ENCODE measurements at places on chromosomes 7 and 10.

GRCh38 chr10:131311661-131312477 is at the start of gene TCERG1L:
TCERG1L (minus strand) TSS chr10:131311721; CDS start chr10:131311635, 86 bp downstream.
- DNase-seq: no peak

GRCh38 chr7:142711746-142712616 is 37.3 kb upstream of the PRSS1 start:
- DNase-seq: no peak

DNA sequence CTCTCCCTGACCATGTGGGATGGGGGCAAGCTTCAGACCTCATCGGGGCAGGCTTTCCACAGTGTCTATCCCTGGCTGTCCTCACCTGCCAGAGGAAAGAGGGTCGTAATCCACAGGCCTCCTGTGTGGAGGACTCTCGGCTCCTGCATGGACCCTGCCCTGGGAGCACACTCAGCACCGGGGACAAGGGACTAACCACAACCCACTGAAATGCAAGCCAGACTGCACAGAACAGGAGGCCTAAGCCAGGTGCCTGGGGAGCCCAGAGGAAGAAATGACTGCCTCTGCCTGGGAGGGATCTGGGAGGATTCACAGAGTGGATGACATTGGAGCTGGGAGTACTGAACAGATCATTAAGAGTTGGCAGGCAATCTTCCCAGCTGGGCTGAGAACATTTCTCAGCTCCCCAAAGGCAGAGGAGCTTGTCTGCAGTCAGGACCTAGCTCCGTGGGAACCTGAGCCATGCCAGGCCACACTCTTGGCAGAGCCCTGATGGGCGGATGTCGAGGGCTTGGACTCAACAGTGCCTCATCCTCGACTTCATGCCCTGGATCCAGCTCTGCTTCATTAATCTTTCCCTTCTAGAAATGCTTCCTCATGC is 213.4 kb downstream of the USP6NL start:
- no peak for DNase-seq

- DNase-seq: no peak
Observed at GRCh38 chr10:131784363-131785120, 116.3 kb upstream of the PPP2R2D start.

DNA sequence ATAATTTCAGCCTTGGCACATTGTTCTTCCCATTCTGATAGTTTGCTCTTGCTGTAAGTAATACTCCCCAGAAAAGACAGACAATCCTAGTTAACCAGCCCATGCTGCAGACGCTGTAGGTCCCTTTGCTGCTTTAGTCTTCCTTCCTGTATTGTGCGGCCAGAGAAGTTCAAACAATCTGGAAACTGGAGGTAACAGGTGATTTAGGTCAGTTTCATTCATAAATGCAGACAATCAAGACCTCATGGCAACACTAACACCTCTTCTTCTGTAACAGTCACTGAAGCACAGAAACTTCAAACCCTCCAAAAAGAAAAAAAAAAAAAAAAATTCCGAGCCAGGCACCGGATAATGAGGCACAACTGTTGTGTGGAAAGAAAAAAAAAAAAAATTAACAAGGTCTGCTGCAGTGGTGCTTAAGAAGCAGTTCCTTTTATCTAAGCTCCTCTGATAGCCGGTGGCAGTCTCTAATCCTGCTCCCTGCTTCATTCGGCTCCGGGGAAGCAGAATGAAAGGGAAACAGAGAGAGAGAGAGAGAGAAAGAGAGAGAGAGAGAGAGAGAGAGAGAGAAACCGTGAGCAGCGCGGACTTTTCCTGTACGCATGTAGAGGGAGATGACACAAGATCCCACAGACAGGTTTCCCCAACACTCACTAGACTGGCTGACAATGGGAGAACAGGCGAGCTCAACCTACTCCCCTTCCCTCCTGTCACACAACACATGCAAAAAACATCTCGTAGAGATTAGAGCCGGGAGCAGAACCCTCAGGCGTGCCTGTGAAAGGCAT is at the start of gene SEMA3A:
Gene SEMA3A (minus strand): TSS at position 306 of the 788 bp plus-strand sequence. CDS start 203 bp downstream, at position 103.
- DNase-seq: peak; percentile 5

- no peak for DNase-seq
Observed at GRCh38 chr7:81956520-81956919, 186.7 kb upstream of the HGF start.

- DNase-seq: no peak
Observed at GRCh38 chr10:67519434-67519833, 176.6 kb downstream of the CTNNA3 start.

DNA sequence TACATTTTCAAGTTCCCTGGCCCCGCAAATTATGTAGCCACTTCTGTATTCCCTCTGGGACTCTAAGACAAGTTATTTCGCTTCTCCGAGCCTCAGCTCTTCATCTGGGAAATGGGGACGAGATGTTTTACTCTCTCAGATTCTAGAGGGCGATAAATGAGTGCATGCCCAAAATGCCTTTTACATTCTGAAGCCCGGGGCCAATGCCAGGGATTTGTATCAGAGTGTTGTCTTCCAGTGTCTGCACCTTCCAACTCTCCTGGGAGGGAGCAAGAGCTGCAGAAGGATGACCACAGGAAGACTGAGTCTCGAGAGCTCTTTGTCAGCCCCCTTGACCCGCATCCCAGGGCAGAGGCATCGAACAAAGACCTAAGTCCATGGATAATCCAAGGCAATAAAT is 39.9 kb downstream of the BUB3 start:
- no peak for DNase-seq

DNA sequence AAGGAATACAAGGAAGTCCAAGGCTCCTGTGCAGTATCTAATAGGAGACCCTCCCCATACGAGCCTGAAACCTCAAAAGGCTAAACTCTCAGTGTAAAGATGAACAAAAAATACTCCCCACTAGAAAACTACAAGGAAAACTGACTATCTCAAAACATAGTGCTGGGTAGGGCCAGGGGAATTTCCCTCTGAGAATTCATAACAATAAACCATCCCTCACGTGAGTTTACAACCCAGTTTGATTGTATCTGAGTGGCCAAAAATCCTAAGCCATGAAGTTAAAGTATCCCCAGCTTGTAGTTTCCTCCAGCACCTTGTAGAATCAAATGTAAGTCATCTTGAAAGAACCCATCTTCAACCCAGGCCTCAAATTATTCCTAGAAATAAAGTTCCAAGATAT is 293.4 kb downstream of the CELF2 start:
- no peak for DNase-seq

DNA sequence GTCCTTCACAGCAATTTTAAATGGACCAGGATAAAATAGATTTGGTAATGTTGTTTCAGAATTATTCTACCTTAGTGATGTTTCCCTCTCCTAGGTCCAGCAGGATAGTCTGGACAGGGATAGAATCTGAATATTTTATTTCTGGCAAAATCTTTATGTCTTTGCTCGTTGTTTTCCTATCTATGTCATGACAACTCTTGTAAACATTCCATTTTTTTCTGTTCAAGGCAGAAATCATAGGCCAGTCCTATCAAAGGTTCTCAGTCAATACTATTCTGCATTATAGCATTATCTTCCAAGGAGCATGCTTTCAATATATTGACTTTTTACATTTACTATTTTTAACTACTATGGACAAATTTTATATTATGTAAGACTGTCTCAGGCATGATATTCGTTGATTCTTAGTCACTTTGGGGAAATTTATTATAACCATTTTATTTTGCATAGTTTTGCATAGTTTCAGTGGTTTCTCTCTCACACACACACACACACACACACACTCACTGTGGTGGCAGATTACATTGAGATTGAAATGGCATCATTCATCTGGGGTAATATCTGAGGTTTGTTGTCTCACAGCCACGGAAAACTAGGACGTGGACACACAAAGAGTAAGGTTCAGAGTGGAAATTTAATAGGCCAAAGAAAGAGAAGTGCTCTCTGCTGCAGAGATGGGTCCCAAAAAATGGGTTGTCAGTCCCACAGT is 17.2 kb downstream of the TAS2R60 start:
- no peak for DNase-seq

DNA sequence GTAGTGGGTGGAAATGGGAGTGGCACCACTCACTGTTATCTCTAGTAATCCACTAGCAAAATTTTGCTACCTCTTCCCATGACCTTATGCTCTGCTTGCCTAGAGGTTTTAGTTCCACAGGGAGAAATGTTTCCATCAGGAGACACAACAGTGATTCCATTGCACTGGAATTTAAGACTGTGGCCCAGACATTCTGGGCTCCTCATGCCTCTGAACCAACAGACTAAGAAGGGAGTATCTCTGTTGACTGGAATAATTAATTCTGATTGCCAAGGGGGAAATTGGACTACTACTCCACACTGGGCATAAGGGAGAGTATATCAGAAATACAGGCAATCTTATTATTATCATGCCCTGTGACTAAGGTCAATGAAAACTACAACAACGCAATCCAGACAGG is 16.2 kb upstream of the BRAF start:
- no peak for DNase-seq

GRCh38 chr7:130293521-130293920 is 560 bp downstream of the CPA4 start:
- DNase-seq: no peak

DNA sequence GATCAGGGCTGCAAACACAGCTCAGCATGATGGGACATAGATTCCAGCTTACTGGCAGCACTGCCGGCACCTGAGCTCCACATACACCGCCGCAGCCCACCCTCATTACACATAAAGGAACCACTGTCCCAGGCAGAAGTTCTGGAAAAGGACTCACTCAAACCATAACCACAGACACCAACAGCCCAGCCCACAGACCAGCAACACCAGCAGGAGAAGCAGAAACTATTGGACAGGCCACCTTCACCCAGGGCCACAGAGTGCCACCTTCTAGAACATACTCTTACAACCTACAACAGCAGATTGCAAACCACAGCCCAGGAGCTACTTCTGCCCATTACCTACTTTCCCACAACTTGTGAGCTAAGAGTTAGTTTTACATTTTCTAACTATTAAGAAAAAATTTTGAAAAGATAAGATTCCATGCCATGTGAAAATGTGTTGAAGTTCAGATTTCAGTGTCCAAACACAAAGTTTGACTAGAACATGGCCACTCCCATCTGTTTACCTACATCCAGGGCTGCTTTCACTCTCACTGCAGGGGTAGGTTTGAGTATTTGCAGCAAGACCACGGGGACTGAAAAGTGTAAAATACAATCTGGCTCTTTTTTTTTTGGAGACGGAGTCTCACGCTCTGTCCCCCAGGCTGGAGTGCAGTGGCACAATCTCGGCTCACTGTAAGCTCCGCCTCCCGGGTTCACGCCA is 153.0 kb downstream of the TNS3 start:
- DNase-seq: no peak

- no peak for DNase-seq
Observed at GRCh38 chr10:113292086-113292485, 260.8 kb upstream of the HABP2 start.

GRCh38 chr10:53597835-53598251 is 825.3 kb upstream of the MBL2 start:
- no peak for DNase-seq

DNA sequence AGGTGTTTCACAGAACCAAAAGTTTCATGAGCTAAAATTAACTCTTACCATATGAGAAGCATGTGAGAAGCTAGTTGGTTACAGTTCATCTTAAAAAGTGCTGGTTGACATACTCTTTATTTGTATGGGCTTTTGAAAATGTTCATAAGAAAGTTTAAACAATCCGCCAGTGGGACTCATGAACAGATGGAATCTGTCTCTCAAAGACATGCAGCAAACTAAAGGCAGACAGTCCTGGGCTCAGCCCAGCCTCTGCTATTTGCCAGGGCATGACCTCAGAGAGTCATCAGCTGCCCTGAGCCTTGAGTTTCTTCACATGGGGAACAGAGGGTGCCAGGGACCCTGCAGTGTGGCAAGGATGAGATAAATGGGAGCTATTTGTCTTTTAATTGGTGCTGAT is 3.2 kb downstream of the PYROXD2 start:
- no peak for DNase-seq

GRCh38 chr7:81158189-81158588 is 239.3 kb upstream of the SEMA3C start:
- DNase-seq: no peak

DNA sequence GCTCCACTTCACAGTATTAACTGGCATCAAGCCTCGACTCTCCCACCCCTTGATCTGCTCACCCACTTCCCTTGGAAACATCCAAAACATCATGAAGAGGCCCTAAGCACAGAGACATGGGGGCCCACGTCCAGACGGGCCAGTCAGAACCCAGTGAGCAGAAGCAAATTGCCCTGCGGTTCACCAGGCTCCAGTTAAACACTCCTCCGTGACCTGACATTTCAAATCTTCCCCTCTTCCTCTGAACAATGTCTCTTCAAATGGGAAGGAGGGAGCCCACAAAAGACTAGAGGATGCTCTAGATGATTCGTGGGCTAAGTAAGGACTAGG is 44.8 kb downstream of the CLEC2L start:
- no peak for DNase-seq
